Stimulated activated naive CD8-positive, alpha-beta T cell treated with anti-CD3 and anti-CD28 coated beads, Interleukin-15, Interleukin-2, amounts not matched to agents 100 U/mL and 50 U/mL, for 24 hours (primary cell): ENCODE measurements at places on chromosomes 1 and 21.

GRCh38 chr1:61301824-61302657 lies 219.7 kb downstream of the NFIA start:
- no peak for DNase-seq

GRCh38 chr1:44239331-44239960 lies 26.2 kb downstream of the DMAP1 start:
- DNase-seq: no peak

- DNase-seq: no peak
Measured at GRCh38 chr21:32920474-32920873, 105.3 kb upstream of the OLIG2 start.

DNA sequence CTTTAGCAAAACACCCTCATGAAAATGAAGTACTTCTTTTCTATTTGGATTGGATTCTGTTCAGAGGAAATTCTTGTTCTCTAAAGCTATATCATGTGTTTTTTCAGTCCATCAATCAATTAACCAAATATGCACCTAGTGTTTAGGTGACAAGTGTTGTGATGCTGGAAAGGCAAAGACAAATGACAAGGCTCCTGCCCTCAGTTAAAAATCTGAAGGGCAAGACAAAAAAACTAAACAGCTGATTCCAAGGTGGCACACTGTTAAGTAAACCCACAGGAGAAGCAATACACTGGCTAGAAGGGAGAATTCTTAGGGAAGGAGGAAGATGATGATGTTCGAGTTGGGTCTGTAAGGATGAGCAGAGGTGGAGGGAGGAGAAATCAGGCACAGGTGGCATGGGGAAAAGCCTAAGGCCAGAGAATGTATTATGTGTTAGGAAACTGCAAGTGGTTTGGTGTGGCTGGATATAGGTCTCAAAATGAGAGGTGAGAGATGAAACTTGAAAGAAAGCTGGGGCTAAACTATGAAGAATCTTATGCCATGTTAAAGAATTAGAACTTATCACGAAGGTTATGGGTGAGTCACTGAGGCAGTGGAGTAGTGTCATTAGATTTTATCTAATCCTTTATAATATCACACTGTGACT lies 51.8 kb upstream of the GFI1 start:
- peak; percentile 45 for DNase-seq

DNA sequence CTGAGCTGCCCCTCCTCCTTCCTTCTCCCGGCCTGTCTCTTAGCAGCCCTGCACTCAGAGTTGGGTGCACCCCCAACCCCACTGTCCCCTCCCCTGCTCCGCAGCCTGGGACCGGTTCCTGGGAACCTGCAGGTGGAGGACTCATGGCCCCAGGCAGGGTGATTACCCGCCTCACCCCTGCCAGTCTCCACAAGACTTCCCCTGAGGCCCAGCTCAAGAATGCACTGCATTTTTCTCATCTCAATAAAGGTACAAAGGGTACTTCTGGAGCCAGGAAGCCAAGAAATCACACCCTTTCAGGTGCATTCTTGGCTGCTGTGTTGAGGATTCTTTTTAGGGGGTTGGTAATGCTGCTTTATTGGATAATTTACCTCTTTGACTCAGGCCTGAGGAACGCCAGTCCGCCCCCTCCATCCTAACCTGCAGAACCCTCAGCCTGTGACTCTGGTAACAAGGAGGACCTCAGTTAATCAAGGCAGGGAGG lies 126.3 kb upstream of the TMPRSS2 start:
- DNase-seq: no peak

DNA sequence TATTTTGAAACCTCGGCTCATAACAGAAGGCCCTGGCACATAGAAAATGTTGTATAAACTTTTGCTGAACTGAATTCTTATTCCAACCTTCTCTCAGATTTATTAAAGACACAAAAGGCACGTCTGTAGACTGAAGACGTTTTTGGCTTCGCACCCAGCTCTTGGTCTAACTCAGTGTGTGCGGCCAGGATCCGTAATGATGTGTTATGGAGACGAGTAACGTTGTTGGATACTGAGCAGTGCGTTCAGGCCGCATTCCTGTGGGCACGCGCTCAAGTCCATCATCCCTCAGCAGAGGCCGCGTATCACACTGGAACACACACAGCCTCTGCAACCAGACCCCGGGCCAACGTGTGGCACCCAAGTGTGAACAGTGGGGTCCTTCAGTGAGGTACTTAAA lies 154.8 kb upstream of the RAB4A start:
- no peak for DNase-seq

DNA sequence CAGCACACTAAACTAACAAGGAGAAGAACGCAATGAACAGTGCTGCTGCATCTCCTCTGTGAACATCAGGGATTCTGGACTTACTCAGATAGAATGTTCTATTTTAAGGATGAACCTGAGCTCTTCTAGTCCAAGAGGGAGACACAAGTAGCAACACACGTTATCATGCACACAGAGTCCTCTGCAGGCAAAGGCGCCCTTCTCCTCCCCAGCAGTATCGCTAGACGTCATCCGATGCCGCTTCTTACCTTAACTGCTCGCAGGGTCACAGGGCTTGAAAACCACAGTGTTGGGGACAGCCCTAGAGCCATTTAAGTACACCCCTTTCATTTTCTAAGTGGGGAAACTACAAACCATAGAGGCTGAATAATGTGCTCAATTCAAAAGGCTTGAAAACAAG lies 74.5 kb downstream of the HIVEP3 start:
- no peak for DNase-seq

GRCh38 chr1:35049116-35049515 lies 17.4 kb upstream of the ZMYM6 start:
- DNase-seq: no peak

DNA sequence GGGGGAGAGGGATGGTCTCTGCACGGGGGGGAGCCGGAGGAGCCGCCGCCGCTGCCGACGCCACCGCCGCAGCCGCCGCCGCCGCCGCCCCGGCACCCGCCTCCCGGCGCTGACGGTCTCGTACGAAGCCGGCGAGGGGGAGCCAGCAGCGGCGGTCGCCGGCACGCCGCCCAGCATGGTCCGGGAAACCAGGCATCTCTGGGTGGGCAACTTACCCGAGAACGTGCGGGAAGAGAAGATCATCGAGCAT lies 311 bp downstream of the SPEN start:
- DNase-seq: no peak

DNA sequence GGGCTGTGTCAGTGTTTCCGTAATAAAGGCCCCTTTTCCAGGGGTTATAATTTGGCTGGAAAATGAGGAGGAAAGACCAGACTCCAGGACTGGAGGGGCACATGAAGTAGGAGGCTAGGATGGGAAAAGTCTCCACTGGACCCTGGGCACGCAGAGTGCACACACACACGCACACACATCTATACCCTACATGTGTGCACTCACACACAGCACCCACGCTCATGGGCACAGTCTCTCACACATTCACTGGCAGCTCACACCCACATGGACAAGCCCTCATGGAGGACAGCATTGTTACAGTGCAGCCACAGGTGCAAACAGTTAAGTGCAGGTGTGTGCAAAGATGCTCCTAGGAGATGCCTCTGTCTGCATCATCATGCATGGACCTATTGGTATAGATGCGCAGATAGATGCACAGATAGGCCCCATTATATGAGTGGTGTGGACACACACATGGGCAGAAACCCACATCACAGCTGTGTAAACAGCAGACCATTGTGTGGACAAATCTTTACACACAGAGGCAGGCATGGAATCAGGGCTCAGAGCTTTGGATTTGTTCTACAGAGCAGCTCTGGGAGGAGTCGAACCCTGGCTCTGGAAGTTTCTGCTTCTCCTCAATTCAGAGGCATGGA lies 9.1 kb upstream of the RUNX3 start:
- DNase-seq: no peak

DNA sequence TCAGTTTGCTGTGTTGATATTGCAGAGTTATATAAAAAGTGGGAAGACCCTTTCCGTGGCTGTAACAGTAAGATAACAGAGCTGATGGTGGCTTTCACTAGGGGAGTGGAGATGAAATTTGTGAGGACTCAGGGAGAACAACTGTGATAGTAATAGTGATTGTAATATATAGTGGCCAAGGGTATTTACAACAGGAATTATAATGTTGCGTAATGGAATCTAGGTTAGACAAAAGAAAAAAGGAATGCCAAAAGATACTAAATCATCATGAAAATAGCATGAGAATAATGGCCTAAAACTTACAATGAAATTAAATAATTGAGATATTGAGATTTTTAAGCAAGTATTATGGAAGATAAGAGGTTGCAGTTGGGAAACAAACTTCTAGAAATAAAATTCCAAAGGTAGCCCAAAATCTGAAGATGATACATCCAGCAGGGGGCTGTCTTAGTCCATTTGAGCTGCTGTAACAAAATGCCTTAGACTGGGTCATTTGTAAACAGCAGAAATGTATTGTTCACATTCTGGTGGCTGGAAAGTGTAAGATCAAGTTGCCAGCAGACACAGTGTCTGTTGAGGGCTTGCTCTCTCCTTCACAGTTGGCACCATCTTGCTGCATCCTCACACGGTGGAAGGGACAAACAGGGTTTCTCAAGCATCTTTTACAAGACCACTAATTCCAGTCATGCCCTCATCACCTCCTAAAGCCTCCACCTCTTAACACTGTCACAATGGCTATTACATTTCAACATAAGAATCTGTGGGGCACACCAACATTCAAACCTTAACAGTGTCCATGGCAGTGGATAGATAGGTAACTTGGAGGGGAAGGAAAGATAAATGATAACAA lies 711.2 kb downstream of the MRPL39 start:
- peak; percentile 3 for DNase-seq

DNA sequence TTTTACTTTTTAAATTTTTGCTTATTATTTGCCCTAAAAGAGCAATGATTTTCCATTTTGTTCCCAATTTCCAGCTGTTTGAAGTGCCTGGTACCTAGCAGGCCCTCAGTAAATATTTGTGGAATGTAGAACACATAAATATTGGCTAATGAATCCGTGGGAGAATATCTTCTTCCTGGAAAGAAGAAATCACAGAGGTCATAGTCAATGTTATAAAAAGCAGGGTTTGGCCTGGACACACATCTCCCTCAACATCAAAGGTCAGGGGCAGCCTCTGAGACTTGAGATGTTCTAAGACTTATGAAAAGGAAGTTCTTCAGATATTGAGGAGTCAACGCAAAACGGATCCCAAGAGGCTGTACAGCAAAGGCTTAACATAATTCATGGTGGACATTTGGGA lies 358.1 kb downstream of the HHAT start:
- no peak for DNase-seq

- DNase-seq: no peak
Measured at GRCh38 chr1:56073614-56074006, 505.8 kb downstream of the PLPP3 start.

GRCh38 chr1:65615859-65616258 lies 176.8 kb upstream of the PDE4B start:
- no peak for DNase-seq

DNA sequence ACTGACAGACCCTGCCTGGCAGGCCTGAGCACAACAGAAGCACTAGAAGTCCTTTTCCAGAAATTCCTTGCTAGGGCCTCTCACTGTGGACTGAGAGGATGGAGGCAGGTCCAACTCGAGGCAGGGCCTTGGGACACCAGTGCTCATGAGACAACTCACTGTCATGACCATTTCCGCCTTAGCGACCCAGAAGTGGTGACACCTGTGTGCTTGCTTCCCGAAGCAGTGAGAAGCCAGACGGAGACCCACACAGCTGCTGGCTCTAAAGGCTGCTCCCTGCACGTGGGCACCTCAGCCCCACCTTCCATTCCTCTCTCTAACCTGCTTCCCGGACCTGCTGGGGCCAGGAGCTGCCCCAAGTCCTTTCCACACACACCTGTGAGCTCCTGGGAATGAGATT lies 33.0 kb downstream of the KCNC4 start:
- DNase-seq: no peak
